DMS153 (cell line): ENCODE measurements at places on chromosomes 6 and 20.

DNA sequence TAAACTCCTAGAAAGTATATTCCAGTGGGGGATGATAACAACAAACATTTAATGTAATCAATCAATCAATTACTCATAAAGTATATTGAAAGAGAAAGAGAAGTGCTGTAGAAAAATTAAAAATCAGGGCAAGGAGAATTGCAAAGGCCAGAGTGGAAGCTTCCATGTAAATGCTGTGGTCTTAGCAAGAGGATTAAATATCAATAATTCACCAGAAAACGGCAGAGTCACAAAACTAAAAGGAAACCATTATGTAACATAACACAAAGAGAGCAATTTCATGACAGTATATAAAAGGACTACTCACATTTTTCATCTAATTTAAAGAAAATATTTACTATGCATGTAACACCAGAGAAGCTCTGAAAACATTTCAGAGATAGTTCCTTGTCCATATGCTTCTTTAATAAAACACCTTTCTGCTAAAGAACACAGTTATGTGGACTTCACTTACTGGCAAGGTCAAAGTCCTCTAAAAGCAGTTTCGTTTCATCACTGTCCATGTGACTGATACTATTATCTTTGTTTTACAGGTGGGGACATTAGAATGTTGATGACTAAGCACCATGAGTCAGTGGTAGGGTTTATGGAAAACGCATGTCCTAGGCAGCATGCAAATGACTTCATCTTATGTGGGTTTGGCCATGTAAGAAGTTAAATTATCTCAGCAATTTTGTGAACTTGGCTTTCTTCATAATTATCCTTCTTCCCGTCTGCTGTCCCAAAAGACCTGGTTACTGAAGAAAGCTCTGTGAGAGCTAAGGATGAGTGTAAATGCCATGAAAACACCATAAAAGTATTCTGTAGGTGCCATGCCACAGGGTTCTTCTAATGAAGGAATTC, 185.8 kb upstream of the TENT5A start:
- DNase-seq, result no peak

DNA sequence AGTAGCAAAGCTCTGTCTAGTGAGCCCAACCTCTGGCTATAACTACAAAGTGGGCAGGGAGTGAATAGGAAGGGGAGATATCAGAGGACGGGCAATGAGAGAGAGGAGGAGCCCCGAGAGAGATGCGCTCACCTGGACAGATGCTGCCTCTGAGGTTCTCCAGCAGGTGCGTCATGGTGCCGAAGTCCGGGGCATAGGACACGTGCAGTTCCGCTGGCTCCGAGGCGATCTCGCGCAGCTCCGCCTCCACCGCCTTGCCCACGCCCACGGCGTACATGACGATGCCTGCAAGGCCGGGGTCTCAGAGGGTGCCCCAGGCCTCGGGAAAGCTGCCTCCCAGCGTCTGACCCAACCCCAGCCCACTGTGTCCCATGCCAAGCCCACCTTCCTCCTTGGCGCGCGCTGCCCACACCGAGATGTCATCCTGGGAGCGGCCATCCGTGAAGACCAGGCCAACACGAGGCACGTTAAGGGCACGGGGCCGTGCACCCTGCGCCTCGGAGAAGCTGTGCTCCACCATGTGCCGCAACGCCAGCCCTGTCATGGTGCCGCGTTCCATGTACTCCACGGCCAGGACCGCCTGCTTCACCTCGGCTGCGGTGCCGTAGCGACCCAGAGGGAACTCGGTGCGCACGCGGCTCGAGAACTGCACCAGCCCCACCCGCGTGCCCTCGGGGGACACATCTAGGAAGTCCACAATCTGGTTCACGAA, 8.7 kb upstream of the RBPJL start:
- DNase-seq, result no peak

- no peak for DNase-seq
Measured at GRCh38 chr6:11307226-11307625, 74.8 kb upstream of the NEDD9 start.

DNA sequence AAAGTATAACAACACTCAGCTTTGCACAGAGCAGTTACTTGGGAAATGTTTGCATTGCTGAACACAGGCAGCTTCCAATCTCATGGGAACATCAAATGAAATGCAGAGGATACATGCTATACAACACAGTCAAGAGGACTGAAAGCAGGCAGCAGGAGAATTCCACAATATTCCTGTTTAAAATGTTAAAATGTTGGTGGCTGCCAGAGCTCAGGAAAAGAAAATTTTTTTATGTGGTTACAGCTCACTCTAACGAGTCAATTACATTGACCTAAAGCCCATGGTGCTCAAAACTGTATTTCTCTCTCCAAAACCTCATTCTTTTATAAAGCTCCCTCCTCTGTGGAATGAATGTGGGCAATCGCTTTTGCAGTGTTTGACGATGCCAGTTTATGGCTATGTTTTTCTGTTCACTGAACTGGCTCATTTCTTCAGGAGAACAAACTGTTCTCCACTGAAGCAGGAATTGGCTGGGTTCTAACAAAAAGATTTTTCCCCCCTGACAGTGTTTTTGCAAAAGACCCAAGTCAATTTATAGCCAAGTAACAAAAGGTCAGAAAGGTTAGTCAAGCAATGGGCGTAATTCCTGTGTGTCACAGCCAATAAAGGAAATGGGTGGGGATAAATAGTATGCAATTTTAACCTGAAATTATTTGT, 69.0 kb downstream of the ZHX3 start:
- no peak for DNase-seq

DNA sequence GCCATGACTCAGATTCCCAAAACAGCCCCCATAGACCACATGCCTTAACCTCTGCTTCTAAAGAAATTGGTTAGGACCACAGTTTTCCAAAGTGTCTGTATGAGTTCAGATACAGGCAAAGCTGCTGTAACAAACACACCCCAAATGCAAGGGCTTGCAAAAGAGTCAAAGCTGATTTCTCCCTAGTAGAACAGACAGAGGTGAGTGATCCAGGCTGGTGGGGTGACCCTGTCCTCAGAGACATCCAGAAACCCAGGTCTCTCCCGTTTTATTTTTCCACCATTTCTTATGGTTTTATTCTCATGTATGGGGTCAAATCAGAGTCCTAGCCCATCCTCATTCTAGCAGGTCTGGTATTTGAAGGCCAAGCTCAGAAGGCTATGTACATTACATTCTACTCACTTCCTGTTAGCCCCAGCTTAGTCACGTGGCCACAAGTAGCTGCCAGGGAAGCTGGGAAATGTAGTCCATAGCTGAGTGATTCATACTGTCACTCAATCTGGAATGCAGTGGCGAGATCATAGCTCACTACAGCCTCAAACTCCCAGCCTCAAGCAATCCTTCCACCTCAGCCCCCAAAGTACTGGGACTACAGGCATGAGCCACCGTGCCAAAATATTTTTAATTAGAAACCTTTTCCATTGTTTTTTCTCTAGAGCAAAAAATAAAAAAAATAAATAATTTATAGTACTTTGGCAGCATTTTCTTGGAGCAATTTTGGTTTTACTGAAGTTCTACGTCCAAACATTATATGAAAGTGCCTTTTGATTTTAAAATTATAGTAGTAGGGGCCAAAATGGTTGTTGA, 175.2 kb downstream of the ZMYND8 start:
- DNase-seq, result peak; percentile 35

DNA sequence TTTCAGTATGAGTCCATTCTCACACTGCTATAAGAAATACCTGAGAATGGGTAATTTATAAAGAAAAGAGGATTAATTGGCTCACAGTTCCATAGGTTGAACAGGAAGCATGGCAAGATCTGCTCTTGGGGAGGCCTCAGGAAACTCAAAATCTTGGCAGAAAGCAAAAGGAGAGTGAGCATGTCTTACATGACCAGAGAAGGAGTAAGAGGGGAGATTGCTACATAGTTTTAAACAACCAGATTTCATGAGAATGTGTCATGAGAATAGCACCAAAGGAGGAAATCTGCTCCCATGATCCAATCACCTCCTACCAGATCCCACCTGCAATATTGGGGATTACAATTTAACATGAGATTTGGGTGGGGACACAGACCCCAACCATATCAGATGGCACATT, 672.4 kb downstream of the HTR1B start:
- DNase-seq, result no peak

GRCh38 chr6:31908791-31909190, 6.9 kb upstream of the ZBTB12 start:
- no peak for DNase-seq

DNA sequence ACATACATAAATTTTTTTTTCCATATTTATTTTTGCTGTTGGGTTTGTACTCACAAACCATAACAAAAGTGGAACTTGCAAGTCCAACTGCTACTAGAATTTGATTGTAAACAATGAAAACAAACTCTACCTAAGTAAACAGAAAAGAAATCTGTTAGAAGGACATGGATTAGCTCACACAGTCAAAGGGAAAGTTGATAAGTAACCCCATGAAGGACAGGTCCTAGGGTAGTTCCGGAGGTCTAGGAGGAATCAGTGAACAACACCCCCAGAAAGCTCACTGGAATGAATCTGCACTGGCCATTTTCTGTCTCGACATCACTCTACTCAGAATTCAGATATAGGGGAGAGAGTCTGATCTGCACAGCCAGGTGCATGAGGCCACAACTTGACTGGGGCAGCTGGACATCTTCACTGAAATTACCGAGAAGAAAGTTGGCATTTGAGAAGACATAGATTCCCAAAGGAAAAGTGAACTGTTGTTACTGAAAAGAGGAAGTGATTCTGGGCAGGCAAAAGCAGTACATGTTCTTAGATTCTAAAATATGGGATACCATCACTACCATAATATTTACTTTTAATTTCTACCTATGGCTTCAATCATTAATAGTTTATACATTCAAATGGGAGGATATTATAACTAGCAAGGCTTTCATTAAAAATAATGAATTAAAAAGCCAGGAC, 76.4 kb downstream of the HMGN3 start:
- DNase-seq, result no peak

- peak; percentile 53 for DNase-seq
Measured at GRCh38 chr20:20083807-20084206, 31.5 kb downstream of the CFAP61 start.

DNA sequence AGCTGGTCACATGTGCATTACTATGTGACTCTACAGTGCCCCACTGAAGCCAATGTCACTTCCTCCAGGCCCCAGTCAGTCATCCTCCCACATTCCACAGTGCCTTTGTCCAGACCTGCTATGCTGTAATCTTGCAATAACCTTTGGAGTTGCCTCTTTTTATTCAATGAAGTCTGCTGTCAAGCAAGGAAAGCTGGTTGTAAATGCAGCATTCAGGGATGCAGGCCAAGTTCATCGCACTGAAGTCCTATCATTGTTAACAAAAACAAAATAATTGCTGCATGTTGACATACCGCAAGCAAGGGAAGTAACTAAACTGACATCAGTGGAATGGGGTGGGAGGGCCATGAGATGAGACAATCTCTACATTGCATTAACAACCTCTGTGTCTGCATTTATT, 131.2 kb upstream of the CDYL start:
- DNase-seq, result no peak

DNA sequence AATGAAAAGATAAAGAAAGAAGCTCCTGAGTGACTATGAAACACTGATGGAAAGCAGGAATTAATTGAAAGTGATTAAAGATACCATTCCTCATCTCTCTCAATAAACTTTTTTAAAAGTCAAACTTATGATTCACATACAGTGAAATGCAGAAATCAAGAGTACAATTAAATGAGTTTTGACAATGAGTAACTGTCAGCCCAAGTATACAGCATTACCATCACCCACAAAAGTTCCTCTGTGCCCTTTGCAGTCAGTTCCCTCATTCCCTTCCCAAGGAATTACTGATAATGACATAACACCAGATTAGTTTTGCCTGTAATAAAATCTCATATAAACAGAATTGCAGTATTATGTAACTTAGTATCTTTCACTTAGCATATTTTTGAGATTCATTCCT, 44.5 kb downstream of the ATG5 start:
- no peak for DNase-seq

GRCh38 chr20:34210271-34210670, 31.0 kb upstream of the ASIP start:
- DNase-seq, result no peak

GRCh38 chr6:14717307-14717706, 528.6 kb upstream of the JARID2 start:
- no peak for DNase-seq

GRCh38 chr20:43721429-43722152, 5.2 kb downstream of the GTSF1L start:
- DNase-seq, result peak; percentile 74

GRCh38 chr20:23362392-23363256, 642 bp downstream of the GZF1 start:
- DNase-seq, result no peak

DNA sequence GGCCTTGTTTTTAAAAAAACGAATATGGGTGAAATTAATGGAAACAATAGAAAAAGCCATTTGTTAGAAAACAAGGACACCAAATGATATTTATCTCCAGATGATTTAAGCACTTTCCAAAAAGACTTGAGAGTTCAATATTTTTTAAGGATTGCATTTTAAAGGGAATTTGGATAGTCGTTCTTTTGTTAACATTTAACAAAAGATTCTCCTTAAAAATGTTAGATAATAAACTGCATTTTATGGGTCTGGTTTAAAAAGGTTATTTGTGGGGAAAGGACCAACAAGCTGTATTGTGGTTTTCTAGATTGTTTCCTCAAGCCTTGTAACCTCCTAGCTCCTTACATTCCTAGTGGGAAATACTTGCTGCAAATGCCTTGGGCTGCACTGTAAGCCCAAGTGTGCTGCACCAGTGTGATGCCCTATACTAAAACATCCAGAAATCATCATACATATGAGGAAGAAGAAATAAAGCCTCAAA, 1.5 kb upstream of the PHIP start:
- no peak for DNase-seq

GRCh38 chr20:59400708-59401107, 100.3 kb downstream of the EDN3 start:
- DNase-seq, result no peak

GRCh38 chr6:10416863-10417641, 2.2 kb upstream of the TFAP2A start:
- DNase-seq, result no peak

GRCh38 chr6:12545619-12546409, 170.8 kb upstream of the PHACTR1 start:
- no peak for DNase-seq

DNA sequence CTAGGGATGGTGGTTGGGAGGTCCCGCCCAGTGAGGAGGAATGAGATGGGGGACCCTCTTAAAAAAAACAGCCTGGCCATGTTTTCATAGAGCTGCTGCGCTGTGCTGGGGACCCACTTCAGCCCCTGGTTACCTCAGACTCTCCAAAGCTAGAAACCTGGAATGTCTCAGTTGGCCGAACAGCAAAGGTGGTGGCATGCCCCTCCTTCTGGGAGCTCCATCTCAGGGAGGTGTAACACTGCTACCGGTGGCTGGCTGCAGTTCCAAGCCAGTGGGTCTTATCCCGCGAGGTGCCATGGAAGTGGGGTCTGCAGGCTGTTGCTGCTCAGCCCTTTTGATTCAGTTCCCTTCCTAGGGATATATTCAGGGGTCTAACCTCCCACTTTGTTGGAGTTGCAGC, 35.7 kb upstream of the TFB1M start:
- no peak for DNase-seq

GRCh38 chr20:11585752-11586352, 331.8 kb upstream of the BTBD3 start:
- DNase-seq, result peak; percentile 30

DNA sequence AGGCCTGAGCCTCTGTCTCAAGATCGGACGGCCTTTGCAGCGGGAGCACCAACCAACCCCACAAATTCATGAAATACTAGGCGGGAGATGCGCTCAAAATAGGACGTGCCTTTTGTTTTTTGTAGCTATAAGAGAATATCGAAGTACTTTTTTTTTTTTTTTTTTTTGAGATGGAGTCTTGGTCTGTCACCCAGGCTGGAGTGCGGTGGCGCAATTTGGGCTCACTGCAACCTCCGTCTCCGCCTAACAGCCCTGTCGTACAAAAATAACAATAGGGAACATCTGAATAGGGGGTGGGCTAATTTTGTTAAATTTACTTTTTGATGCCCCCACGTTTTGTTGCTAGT, 5.9 kb upstream of the TUBB2A start:
- no peak for DNase-seq
